H1 (cell line): ENCODE measurements at places on chromosomes 11 and 22. TPM values are rescaled to one million over a fixed set of nuclear protein-coding genes. Genes with fewer than 3 reads are reported as not detected.

The CYB5R2 gene
- 50.4 and 53.0 TPM in 2 replicates for total RNA-seq

The SCYL1 gene
- total RNA-seq, result 59.4 and 59.8 TPM in 2 replicates

The MS4A4E gene
- not detected in 2 replicates for total RNA-seq

The C11orf91 gene
- total RNA-seq, result not detected in 2 replicates

DNA sequence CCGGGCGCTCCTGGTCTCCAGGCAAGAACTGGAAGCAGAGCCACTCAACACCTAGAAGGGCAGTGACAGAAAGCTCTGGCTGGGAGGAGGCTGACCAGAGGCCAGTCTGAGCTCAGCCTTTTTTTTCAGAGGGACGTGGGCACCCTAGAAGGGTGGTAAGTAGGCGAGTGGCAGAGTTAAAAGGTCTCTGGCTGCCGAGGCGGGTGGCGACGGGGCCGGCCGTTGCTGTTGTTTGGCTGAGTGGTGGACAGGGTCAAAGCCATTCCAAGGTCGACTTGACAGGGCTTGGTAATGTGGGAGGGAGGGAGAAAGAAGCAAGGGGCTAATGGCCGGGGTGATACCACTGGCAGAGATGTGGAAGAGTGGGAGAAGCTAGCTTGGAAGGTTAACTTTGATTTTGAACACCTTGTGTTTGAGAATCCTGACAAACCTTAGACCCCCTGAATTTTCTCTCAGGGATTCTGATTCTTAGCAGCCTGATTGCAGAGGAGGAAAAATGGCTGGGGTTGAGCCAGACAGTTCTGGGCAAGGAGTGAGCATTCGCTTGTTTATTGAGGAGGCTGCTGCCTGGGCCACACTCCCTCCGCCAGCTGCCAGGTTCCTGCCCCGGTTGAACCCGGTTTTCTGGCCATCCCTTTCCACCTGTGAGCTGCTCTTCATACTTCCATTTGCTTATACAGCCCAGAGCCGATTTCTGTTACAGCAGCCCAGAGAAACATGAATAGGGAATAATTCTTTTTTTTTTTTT is 868 bp upstream of the SYCE3 start:
- DNase-seq, result no peak

DNA sequence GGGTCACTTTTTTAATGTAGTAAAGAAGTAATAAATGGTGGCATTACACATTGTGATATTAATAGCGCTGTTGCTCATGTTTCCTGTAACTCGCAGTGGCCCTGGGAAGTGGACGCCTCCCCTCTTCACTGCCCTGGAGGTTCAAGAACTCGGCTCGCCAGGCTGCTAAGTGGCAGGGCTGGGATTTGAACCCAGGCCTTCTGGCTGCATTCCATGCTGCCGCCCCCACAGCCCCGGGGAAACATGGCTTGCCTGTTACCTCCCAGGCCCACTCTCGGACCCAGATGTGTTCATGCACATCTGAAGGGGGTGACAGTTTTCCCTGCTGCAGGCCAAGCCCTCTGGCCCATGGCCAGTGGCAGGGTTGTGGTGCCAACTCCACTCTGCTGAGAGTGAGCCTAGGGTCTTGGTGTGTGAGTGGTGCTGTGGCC is 25.0 kb upstream of the MGAT3 start:
- no peak for DNase-seq

GRCh38 chr22:48752451-48753380 is 1075.0 kb downstream of the BRD1 start:
- DNase-seq, result no peak
